ENCODE measurements at places on chromosomes 12 and 14.

DNA sequence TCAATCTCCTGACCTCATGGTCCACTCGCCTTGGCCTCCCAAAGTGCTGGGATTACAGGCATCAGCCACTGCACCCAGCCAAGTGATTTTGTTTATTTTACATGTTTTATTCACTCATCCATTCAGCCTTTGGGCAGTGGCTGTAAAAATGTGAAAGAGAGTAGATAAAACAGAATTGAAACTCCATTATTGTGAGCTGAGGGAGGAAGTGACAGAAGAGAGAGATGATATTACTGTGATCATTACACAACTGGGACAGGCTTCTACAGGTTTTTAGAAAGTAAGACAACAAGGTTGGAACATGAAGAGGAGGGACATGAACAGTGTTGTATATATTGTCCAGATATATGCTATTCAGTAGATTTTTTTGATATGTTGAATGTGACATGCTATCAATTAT lies 25.0 kb downstream of the CREBL2 start:
- no peak for DNase-seq

DNA sequence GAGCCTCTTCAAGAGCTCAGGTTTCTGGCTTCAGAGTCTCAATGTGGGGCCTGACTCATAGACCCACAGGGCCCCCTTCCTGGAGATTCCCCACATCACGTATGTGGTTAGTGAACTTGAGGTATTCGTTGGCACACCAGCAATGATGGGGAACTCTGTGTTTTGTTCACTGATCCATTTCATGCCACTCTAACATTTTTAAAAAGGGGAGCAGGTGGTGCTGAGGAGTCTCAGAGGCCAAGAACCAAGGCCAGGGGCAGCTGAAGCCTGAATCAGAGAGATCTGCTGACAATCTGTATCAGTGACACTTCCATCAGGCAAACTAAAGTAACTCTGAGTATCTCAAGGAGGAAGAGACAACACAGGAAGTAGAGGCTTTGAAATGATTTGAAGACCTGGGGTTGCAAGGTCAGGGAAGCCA lies 323.4 kb downstream of the VRK1 start:
- DNase-seq: no peak

DNA sequence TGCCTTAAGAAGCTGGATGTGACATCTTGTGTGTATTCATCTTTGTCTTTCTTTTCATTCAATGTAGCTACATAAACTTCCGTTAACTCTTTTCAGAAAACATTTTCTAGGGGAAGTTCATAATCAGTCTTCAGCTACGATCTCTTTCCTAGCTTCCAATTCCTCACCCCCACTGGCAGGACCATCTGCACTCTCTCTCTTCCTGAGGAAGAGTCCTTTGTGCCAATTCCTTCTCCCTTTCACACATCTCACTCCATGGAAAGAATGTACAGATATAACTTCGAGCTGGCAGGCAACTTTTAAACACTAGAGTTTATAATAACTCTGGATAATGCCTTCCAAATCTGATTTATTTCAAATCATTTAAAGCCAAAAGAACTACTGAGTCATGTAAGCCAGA lies 495.7 kb downstream of the GALC start:
- DNase-seq: no peak

- no peak for DNase-seq
Observed at GRCh38 chr14:58812050-58812910, 174.5 kb downstream of the DACT1 start.

- DNase-seq: no peak
Observed at GRCh38 chr14:71729596-71729995, 202.6 kb upstream of the RGS6 start.

DNA sequence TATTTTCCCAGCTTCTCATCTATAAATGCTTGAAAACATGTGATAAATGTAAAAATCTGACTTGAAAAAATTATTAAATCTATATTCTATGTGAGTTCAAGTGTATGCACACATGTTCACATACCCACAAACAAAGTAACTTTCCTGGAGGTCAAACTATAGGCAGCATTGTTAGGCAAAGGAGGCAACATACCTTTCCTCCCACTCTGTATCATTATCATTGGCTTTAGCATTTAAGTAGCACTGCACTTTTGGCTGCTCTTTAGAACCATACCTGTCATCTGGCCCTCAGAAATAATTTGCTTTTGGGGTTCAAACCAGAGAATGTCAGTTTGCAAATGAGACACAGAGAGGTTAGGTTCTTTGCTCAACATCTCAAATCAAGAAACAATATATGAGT lies 102.4 kb upstream of the CCDC196 start:
- DNase-seq: no peak

GRCh38 chr12:53869500-53869899 lies 69.1 kb upstream of the HOXC13 start:
- DNase-seq: no peak

DNA sequence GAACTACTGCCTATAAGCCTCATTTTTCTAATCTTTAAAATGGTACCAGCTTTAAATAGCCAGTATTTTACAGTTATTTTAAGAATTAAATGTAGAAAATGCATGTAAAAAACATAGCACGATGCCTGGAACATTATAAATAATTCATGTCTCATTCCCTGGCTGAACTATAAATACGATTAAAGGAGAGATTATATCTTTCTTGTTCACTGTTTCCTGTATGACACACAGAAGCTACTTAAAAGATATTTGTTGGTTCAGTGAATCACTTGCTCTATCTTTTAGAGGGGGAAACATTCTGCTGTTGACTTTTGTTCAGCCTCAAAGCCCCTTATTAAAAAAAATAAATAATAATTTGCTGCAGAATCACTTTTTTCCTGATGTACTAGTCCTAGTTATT lies 406.9 kb downstream of the LRFN5 start:
- no peak for DNase-seq

DNA sequence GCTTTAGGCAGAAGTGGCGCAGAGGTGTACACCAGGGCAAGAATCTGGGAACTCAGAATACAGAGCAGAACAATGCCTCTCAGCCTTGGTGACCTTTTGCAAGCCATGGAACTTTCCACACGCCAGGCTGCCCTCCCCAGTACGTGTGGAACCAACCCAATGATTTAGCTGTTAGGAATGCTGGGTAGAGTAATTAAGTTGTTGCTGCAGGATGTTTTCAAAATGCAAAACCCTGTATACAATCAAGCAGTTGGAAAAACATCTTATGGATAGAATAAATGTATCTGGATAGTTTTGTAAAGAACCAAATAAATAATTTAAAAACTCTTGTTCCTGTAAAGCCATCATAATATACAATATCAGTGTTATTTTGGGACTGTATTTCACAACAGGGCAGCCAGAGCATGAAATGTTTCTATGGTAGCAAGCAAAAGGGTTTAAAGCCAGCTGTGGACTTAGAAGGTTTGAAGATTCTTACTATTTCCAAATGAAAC lies 19.4 kb downstream of the PPP1R36 start:
- DNase-seq: no peak

- no peak for DNase-seq
Observed at GRCh38 chr12:96365604-96366380, 34.4 kb downstream of the CDK17 start.

DNA sequence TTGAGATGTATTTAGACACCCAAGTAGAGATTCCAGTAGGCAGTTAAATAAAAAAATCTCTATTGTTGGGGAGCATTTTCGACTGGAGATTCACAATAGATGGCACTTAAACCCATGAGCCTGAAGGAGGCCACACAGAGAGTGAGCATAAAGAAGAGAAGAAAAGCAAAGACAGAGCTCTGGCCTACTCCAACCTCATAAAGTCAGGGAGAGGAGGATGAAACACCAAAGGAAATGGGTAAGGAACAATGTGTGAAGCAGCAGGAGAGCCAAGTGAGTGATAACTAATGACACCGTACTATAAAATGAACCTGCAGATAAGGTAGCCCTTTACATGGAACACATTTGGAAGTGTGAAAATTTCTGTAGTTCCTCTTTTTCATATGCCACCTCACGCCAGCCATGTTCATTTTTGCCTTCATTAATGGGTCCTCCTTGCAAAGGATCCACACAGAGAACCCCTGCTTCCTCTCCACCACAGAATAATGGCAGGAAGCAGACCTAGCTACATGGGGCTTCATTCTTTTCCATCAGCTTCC lies 150.0 kb upstream of the SYT10 start:
- no peak for DNase-seq

- no peak for DNase-seq
Observed at GRCh38 chr12:31597066-31597465, 6.1 kb upstream of the DENND5B start.

- DNase-seq: no peak
Observed at GRCh38 chr12:110785240-110785639, 42.5 kb upstream of the PPP1CC start.

- DNase-seq: no peak
Observed at GRCh38 chr14:33814010-33814409, 136.9 kb downstream of the EGLN3 start.

GRCh38 chr12:57104292-57104910 lies 6.8 kb downstream of the STAT6 start:
- DNase-seq: no peak

DNA sequence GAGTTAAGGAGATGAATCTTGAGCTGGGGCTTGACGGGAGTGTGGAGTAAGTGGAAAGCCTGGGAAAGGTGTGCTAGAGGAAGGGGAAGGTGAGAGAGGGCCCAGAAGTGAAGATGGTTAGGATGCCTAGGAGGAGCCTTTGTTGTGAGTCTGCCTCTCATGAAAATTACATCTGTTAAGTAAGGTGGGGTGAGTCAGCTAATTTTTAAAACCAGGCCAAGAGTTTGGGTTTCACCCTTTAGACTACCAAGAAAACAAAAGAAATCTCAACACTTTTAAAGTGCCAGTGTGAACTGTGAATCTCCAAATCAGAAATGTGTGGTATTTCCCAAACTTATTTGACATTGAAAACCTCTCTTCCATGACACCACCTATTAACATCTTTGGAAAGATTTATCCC lies 185.2 kb downstream of the CRADD start:
- no peak for DNase-seq

GRCh38 chr14:32567543-32568384 lies 238.7 kb downstream of the AKAP6 start:
- DNase-seq: no peak

- DNase-seq: no peak
Observed at GRCh38 chr12:103455020-103455763, 40.6 kb downstream of the C12orf42 start.

- DNase-seq: peak; percentile 32
Observed at GRCh38 chr12:19915392-19916195, 452.7 kb upstream of the PDE3A start.

DNA sequence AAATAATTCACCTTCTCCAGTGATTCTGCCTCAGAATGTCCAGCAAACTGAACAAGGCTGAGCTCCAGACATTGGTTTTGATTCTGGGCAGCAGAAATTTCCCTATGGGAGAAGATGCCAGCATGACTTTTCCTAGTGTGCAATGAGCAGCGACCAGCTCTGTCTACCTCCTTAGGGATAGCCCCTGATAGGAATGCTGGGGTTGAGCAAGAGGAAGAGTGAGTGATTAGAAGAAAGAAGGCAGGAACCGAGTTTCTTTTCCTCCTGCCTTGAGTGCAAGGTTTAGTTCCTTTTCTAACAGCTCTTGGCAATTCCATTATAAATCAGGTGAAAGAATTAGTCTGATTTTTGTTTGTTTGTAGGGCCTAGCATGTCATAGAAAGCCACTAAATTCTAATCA lies 379.0 kb downstream of the DAD1 start:
- no peak for DNase-seq

GRCh38 chr12:123559468-123559867 lies 24.9 kb upstream of the TMED2 start:
- no peak for DNase-seq

- DNase-seq: no peak
Observed at GRCh38 chr12:1395421-1395955, 198.9 kb downstream of the FBXL14 start.

GRCh38 chr12:108565976-108566375 lies 3.6 kb downstream of the ISCU start:
- peak; percentile 84 for DNase-seq
